Retinal pigment epithelial cell (primary cell): ENCODE measurements at places on chromosomes 4 and X.

- DNase-seq = no peak
These were observed at the start of gene STAP1 for GRCh38 chr4:67558493-67558892. STAP1 (plus strand) TSS chr4:67558727; CDS start chr4:67558810, 83 bp downstream.

DNA sequence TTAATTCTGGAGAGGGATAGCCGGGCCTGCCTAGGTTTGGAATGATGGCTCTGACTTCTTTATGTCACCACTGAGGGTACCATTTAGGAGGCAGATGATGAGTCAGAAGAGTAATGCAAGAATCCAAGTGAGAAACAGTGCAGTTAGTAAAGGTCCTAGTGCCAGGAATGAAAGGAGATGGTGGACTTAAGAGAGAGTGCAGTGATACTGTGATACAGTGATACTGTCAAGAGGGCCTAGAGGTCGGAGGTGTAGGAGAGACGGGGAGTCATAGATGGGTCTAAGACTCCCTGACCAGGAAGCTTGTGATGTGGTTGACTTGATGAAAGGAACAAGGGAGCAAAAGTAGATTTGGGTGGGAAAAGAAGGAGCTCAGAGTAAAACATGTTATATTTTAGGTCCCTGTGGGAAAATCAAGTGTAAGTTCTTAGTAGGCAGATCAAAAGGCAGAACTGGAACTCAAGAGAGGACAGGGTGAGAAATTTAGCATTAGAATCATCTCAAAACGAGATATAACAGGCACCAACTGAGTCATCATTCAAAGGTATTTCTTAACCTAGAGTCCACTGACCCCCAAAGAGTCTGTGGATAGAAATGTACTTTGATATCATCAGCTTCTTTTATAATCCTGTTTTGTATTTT lies 85.0 kb downstream of the NFKB1 start:
- no peak for DNase-seq

GRCh38 chr4:113288696-113289095 lies 239.2 kb downstream of the ANK2 start:
- no peak for DNase-seq

DNA sequence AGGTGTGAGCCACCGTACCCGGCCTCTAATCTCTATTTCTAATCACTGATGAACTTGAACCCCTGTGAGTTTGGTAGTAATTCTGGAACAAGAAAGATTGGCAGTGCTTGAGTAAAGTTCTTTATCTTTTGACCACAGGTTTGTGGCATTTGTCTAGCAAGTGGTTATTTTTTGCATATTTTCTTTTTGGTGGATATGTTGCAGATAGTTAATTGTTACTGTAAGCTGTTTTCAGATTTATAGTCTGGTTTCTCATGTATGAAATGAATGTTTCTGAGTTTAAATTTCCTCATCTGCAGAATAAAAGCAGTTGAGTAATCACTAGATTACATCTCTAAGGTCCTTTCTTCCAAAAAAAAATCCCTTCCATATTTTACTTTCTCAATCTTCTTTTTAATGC lies 105.2 kb downstream of the GASK1B start:
- no peak for DNase-seq

DNA sequence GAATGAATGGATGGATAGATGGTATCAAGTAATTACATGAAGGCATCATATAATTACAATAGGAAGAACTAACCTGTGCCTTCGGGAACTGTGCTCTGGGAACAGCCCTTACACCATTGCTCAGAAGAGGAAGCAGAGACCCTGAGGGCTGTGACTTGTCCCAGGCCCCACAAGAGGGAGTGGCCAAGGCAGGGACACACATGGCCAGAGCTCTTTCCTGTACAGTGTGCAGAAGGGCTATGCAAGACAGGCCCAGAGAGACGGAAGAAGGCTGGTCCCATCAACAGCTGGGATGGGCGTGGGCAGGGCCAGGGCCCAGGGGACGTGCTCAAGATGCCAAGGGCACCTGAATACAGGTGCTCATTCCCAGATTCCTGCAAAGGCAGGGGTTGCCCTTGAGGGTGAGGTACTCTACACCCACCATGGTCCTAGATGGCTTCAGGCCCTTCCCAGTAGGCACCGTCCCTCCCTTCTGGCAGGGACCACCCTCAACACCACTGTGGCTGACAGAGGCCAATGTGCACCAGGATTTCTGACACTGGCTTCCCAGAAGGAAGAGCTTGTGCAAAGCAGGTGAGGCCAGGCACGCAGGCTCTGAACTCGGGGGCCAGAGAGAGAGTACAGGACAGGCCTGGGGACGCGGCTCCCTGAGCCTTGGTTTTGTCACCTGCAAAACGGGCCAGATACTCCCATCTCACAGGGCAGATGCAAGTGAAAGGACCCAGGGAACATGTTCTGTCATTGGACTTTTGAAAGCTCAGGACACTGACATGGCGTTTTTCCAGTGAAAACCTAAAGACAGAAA lies 1.7 kb downstream of the EVC2 start:
- no peak for DNase-seq
